Daoy (cell line): ENCODE measurements at places on chromosomes 2 and 18.

DNA sequence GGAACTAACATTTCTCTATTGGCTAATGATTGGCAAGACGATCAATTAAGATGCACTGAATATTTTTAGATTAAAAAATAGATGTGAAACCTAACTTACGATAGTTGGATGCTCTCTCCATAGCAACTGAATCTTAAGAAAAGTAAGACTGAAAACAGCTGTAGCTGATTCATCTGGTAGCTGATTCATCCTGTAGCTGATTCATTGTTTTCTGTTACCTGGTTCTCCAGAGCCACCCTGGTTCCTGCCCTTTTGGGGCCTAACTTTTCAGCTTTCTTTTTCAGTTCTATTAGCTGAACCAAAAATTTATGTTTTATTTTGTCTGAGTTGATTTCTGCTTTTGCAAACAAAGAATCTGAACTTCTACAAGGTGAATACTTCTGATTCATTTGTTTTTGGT lies 22.7 kb upstream of the SPR start:
- DNase-seq: peak; percentile 62

DNA sequence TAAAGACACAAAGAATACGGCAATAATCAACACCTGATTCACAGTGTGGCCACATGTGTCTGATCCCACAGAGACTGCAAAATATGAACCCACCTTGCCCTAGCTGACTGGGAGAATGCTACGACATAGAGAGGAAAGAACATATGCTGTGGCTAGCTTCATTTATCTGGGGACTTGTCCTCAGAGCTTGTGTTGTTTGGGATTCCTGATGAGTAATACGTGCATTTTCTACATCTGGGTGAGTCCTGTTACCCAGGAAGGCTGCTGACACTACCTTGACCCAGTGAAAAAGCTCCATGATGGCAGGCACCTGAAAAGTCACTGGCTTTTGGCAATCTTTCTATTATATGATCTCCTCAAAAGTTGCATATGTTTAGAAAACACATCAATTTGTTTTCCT lies 427.7 kb upstream of the LYPD1 start:
- DNase-seq: peak; percentile 49

- no peak for DNase-seq
Observed at GRCh38 chr18:31577195-31577594, 14.5 kb upstream of the TTR start.

- peak; percentile 6 for DNase-seq
Observed at GRCh38 chr2:136448432-136448831, 316.9 kb upstream of the THSD7B start.

DNA sequence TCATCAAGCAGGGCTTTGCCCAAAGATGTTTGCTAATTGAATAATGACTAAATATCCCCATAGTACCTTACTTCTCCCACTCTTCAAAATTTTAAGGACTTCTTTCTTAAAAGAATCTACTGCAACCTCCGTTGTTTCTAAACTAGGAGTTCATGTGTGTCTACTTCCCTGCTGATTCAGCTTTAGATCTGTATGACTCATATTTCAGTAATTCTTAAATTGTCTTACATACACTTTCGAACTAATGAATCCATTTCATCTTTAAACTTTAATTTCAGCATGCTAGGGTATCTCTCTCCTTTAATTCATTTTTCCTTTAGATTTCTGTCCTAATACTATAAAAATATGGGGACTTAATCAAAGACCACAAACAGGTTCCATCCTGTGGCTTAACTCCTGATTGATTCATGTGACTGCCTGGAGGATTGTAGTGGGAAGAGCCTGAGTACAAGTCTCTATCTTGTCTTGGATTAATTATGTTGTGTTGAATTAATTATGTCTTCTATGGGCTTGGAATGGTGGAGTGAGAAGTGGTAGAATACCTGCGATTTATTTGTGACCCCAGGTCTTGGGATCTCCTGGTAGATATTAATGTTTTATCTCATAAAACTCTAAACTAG lies 24.9 kb upstream of the COL5A2 start:
- DNase-seq: peak; percentile 27

GRCh38 chr2:64405581-64406406 lies 48.2 kb upstream of the LGALSL start:
- peak; percentile 39 for DNase-seq
